ENCODE measurements at places on chromosomes 5 and 9.

DNA sequence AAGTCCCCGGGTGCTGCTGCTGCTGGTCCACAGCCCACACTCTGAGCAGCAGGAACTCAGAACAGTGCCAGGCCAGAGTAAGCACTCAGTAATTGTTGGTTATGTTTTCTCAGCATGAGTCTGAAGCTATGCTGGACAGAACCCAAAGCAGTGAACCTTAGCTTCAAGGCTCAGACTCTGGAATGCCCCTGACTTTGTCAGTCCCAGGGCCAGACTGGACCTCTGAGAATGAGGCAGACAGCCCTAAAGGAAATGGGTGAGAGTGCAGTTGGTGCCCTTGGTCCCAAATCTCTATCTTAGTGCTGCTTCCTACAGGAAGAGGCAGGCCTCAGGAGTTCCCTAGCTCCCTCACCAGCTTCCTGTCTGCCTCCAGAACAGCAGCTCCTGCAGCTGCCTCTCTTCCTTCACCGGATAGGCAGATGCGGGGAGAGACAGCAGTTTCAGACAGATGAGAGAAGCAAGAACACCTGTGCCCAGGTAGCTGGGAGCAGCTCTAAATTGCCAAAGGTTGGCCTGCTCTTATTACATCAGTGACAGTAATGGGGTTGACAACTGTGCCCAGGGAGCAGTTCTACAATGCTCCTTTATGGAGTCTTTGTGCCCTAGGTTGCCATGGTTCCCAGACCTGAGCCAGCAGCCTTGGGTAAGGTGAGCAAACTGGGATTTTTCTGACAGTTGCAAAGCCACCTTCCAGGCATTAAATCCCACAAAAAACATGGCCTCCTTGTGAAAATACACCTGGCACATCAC lies 82.2 kb upstream of the CXCL14 start:
- no peak for DNase-seq

DNA sequence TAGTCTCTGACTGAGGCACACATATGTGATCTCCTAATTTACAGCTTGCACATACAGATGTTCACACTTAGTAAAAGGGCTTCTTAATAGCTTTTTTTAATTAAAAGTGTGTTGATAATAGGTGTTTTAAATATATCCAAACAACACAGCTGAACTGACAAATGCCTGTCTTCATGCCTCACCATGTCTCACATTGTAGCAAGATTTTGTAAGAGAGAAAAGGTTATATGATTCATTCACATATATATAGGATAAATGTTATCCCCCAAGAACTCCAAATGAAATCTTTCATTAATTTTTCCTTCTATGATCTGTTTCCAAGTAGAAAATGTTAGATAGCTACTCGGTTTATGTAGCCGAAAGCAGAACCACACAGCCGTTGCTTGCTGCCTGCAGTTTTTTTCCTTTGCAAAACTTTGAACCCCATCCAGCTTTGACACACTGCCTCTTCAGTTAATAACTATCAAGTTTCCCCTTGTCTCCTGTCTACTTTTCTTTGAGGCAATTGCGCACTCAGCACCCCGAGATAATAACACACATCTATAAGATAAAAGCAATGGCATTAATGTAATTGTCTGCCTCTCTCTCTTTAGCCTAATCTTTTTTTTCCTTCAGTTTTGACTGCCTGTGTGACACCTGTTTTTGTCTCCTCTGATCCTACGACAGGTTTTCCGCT lies 299.2 kb downstream of the BNC2 start:
- DNase-seq = no peak

- no peak for DNase-seq
Measured at GRCh38 chr9:130451004-130451390, 6.2 kb downstream of the ASS1 start.

- DNase-seq = no peak
Measured at GRCh38 chr9:6413365-6414246, 607 bp downstream of the UHRF2 start.

DNA sequence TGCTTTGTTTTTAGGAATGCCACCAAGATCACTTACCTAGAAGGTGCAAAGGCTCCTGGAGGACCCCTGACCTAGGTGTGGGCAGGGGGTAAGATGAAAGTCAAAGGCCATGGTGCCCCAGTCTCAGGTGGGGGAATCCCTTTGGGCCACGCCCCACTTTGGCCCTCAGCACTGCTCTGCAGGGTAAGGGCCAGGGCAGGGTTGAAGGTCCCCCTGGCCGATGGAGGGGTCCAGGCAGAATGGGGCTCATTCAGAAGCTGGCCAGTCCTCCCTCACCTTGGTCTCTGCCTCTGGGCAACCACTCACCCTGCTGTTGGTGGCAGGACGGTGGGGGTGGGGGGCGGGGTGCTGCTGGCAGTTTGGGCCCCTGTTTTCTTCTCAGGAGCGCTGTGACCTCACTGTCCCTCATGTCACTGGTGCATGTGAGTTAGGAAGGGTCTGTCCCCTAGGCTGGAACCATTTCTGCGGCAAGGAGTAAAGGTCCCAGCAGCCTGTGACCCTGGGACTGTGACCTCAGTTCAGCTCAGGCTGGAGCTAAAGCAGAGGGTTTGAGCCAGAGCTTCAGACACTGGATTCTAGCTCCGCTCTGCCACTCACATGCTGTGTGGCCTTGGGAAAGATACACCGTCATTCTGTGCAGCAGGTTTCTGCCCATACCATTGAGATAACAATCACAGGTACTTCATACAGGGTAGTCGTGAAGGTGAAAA lies 1.9 kb upstream of the ASS1 start:
- no peak for DNase-seq

DNA sequence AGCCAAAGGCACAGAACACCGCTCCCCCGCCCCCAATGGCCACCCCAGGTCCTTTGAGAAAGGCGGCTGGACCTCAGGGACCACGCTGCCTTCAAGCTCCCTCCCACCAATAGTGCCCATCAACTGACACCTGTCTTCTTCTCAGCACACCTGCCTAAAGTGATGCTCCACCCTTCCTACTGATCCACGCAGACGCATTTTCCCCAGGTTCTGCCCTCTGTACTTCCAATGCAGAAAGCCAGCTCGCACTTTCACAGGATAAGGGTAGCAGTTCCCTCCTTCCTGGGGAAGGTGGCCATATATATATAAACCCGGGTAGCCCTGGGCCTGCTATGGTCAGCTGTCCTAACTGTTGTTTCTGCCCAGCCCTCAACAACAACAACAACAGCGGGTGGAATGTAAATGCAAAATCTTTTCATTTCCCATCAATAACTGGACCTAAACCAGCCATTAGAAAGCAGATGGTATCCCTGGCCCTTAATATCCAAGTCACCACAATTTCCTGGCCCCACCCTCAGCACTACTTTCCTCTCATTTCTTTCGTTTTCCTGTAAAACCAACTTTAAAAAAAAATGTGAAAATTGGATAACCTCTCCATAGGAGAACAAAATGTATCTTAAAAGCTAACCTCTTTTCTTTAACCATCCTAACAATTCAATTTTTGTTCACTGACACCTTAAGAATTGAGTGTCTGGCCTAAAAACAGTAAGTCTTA lies 1.7 kb downstream of the GOLM1 start:
- no peak for DNase-seq

DNA sequence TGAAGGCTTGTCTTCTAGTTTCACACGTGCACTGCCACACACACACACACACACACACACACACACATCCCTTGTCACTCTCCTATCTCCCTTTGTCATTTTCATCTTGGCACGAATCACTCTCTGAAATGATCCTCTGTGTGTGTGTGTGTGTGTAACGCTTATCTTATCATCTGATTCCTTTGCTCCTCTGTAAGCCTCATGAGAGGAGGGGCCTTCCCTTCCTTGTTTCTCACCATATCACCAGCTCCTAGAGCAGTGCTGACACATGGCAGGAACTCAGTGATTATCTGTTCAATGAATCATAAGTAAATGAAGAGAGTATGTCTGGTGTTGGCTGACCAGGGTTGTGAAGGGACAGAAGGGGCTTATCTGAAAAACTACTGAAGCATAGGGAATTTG lies 53.3 kb downstream of the PDE4D start:
- DNase-seq = no peak

Data from inflammatory macrophage (primary cell).